Cardiac atrium fibroblast (primary cell): ENCODE measurements at places on chromosomes 12 and 14. TPM values are rescaled to one million over a fixed set of nuclear protein-coding genes. Genes with fewer than 3 reads are reported as not detected.

Gene TMEM132C
- 6.0 and 8.7 TPM in 2 replicates for total RNA-seq

Gene SPX
- 0.97 TPM in 1 of 2 replicates, not detected in the other for total RNA-seq

Gene NRIP2
- total RNA-seq: not detected in 2 replicates

Gene VSX2
- not detected in 2 replicates for total RNA-seq

Gene FICD
- 7.9 and 8.3 TPM in 2 replicates for total RNA-seq

Gene NXPH4
- 13.7 and 23.3 TPM in 2 replicates for total RNA-seq

Gene DHH
- not detected in 2 replicates for total RNA-seq

Gene TSPAN8
- 6.0 and 15.4 TPM in 2 replicates for total RNA-seq

Gene GLT1D1
- not detected in 2 replicates for total RNA-seq

Gene SERPINA10
- not detected in 2 replicates for total RNA-seq

Gene PLEKHH1
- total RNA-seq: under 0.01 TPM in 1 of 2 replicates, not detected in the other

Gene CLEC2B
- 9.2 and 12.5 TPM in 2 replicates for total RNA-seq

Gene CABP1
- 0.81 and 2.9 TPM in 2 replicates for total RNA-seq

Gene LRP1
- total RNA-seq: 236 and 285 TPM in 2 replicates

Gene KRT79
- not detected in 2 replicates for total RNA-seq

Gene SALL2
- total RNA-seq: 4.7 and 11.0 TPM in 2 replicates
